ENCODE measurements at places on chromosomes 16 and 17.

- DNase-seq: no peak
These were observed 355.4 kb upstream of the SOX9 start for GRCh38 chr17:71765437-71765836.

- DNase-seq: no peak
These were observed 13.7 kb upstream of the OSGIN1 start for GRCh38 chr16:83939266-83939855.

DNA sequence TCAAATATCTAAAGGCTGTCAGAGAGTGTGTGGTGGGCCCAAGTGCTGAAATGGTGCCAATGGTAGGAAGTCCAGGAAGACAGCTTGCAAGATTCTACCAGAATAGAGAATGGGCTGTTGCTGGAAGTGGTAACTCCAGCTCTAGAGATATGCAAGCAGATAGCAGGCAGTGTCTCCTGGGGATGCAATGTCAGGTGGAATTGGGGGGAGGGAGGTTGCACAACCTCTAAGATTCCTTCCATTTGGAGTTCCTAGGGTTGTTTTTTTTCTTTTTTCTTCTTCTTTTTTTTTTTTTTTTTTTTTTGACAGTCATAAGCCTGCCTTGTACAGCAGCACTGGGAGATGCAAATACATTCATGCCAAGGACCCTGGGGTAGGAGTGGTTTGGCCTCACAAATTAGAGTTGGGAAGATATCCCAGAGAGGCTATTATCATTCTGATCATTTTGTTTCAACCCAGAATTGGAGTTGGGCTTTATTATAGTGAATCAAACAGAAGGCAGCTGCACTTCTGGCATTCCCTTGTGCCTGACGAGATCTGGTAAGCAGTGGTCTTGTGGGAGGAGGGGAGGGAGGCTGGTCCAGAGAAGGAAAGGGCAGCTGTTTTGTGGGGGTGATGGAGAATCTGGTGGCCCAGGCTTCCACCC, 51.1 kb downstream of the SLC6A2 start:
- DNase-seq: no peak

DNA sequence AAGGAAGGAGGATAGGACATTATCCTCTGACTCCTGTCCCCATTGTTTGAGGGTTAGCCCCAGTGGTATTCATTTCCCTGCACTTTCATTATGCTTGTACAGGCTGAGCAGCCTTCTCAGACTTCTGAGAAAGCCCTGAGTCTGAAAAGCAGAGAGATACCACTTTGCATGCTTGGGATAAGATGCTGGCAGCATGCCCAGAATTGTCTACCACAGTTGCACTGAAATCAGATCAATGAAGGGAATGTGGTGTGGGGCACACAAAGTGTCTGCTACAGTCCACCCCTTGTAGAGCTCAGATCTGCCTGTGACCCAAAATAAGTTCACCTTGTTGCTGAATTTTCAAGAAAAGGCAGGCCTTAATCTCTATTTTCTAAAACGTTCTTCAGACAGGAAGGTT, 160.6 kb downstream of the CCT6B start:
- DNase-seq: no peak

- no peak for DNase-seq
These were observed 141.9 kb upstream of the SDK2 start for GRCh38 chr17:73785958-73786743.

- DNase-seq: no peak
These were observed 7.0 kb downstream of the PIGQ start for GRCh38 chr16:576823-577201.

DNA sequence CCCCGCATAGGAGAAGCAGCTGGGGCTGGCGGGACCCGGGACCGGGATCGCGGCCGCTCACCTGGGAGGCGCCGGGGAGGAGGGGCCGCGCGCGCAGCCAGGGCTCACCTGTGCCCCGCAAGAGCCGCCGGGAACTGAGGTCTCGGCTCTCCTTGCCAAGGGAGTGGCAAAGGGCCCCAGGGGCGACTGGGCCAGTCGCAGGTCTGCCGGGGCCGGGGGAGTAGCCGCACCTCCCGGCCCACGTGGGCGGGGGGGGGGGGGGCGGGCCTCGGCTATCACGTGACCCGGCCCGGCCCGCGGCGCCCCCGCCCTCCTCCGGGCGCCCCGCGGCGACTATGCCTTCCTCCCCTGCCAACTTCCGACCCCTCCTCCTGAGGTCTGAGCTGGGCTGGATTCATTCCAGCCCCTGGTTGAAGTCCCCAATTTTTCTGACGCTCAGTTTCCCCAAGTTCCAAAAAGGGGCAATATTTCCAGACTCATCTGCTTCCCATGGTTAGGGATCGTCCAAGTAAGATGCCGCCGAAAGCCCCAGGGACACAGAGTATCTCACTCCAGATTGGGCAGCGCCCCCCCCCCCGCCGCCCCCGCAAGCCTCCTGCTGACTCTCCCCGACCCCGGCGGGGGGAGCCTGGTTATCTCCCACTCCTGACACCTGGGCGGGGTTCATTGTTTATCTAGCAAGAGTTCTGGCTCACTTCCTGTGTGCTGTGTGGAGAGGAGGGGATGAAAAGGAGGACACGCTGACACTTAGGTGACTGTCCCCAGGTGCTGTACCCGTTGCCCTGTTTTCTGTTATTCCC, at the start of gene TMC6:
TMC6 (minus strand) TSS at position 205 of the 800 bp plus-strand sequence. CDS start 1,923 bp downstream, outside the sequence.
- DNase-seq: no peak

GRCh38 chr17:72270273-72270924, 149.6 kb downstream of the SOX9 start:
- DNase-seq: no peak

DNA sequence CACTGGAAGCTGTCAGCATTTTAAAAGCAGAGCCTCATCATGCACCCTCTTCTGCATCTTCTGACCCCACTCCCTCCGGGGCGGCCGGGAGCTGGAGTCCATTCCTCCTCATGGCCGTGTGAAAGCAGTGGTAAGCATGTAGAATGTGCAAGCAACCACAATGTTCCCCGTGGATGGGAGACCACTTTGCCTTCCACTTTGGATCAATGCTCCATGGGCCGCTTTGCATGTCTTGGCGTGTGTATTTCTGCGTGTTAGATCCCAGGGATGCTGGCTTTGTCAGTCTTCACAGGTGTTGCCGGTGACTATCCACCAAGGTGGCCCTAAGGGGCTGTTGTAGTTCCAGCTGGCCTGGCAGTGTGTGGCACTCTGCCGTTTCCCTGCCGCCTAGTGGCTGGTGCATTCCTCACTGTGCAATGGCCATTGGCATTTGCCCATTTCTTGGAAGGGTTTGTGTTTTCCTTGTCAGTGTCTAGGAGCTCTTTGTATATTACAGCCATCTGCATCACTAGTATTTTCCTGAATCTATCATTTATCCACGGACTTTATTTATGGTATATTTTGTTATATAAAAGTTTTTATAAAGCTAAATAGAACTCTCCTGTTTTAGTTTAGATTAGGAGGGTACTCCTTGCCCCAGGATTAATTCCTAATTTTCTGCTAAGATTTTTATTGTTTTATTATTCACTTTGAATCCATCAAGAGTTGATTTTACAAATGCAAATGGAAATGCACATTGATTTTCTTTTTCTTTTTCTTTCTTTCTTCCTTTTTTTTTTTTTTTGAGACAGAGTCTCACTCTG, 5.8 kb upstream of the ALDH3A1 start:
- DNase-seq: no peak

DNA sequence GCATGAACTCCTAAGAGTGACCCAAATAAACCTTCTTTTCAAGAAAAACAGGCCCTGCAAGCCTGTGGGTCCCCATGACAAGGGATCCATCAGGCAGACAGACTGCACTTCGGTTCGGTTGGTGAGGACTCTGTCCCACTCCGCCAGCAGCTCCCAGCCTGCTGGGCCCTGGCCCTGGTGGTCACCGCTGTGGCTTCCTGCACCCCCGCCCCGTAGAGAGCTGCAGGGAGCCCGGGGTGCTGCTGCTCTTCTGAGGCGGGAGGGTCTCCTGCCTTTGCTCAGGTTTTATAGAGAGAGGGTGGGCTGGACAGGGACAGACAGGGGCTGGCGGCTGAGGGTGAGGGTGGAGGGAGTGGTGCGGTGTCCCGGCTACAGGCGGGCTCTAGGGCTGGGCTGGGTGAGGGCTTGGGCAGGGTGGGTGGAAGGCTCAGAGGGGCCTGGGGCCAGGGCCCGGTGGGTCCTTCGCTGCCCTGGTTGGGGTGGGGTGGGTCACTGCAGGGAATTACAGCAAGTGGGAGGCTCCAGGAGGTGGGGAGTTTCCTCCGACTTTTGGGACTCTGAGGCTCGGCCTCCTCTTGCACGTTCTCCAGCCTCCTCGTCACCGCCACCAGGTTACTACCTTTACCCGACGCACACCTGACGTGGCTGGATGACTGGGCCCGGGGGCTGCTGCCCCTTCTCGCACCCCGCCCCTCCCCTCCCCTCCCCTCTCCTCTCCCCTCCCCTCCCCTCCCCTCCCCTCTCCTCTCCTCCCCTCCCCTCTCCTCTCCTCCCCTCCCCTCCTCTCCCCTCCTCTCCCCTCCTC, 90.2 kb upstream of the CBX4 start:
- no peak for DNase-seq

- DNase-seq: no peak
These were observed 436.7 kb downstream of the MAF start for GRCh38 chr16:79163691-79164387.

GRCh38 chr16:24188751-24189318, 67.3 kb upstream of the CACNG3 start:
- no peak for DNase-seq

- DNase-seq: no peak
These were observed 310.1 kb downstream of the C16orf95 start for GRCh38 chr16:87006789-87007745.

DNA sequence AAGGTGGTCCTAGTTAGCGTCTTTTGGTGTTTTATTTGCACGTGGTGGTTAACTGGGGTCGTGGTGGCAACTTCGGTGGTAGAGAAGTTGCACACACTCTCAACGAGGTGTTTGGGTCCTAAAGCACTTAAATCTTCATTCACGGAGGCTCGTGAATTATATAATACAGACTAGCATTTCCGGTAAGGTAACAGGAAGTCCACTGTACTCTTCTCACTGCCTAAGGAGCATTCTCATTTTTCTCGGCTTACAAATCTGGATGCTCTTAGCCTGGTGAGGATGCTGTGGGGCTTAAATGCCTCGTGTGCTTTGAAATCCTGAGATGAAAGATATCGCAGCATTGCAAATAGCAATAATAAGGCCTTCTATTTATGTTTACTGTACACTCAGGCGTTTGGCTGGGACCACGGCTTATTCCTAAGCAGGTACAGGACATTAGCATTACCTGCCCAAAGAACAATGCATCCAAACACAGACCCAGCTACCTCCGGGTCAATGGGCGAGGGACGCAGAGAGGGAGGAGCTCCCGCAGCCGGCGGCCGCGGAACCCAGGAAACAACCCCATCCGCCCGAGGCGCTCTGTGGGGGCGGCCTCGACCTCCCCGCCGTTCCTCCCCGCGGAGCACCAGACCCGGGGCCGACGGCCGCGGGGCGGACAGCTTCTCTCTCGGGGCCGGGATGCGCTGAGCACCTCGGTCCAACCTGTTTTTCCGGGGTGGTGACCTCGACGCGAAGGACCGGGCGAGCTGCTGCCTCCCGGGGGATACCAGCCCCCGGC, 856 bp downstream of the DNAJA2 start:
- DNase-seq: no peak

DNA sequence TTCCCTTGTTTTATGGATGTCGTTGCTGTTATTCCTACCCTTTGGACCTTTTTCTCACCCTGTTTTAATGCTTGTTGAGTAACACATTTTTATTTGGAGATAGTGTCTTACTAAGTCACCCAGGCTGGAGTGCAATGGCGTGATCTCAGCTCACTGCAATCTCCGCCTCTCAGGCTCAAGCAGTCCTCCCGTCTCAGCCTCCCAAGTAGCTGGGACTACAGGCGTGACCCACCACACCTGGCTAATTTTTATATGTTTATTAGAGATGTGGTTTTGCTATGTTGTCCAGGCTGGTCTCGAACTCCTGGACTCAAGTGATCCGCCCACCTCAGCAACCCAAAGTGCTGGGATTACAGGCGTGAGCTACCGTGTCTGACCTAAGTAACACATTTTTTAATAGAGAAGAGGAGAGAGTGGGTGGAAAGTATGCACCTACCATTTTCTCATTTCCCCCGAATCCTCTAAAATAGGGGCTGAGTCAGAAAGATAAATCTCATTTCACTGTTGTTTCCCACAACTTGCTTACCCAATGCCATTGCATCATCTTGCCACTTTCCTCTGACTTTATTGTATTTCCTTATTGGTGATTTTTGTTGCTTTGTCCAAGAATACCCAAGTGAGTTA, 7.0 kb downstream of the DHX40 start:
- DNase-seq: no peak

DNA sequence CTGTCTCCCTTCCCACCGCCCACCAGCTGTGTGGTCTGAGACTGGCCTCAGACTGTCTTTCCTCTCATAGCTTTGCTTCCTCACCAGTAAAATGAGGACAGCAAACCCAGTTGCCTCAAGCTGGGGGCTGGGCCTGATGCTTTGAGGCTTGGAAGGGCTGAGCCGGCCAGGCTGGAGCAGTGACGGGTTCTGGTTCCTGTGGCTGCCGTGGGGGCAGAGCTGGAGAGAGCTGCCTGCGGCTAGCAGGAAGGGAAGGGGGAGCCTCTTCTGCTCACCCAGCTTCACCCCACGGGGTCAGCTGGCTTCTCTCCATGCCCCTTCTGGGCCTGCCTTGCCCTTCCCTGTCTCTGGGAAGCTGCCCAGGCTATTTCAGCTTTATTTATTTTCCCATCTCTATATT, 23.7 kb downstream of the LASP1 start:
- no peak for DNase-seq

- DNase-seq: no peak
These were observed 24.2 kb downstream of the ZNF652 start for GRCh38 chr17:49337884-49338283.

Measured in esophagus squamous epithelium (tissue), 5 donors.